ENCODE measurements at places on chromosomes 1 and 21.

DNA sequence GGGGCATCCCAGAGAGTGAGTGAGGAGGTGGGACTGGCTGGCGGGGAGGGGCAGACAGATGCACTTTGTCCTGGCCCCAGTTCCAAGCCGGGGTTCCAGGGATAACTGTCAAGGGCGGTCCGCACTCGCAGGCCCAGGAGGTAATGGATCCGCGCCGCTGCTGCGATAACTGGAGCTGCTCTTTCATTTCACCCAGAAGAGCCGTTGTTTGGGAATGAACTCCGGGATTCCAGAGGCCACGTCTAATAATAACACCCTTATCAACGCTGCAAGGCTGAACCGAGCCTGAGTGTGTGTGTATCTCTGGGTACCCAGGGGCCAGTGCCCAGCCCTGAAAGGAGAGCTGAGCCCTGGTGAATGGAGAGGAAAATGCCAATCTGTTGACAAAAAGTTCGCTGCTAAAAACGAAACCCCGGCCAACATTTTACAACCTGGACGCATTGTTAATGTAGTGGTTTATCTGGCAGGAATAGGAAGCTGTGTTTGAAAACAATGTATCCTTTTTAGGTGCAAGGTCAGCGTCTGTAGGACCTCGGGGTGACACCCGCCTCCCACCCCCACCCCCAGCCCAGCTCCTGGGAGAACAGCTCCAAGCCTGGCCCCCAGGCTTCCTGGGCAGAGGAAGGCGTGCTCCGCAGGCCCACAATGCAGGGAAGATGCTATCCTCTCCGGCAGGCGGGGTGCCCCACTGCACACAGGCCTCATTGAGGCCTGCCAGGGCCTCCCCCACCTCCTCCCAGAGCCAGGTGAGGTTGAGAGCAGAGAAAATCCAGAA, 119.7 kb downstream of the PROX1 start:
- DNase-seq, result peak; percentile 26

GRCh38 chr1:90731382-90732050, 14.4 kb upstream of the BARHL2 start:
- no peak for DNase-seq

DNA sequence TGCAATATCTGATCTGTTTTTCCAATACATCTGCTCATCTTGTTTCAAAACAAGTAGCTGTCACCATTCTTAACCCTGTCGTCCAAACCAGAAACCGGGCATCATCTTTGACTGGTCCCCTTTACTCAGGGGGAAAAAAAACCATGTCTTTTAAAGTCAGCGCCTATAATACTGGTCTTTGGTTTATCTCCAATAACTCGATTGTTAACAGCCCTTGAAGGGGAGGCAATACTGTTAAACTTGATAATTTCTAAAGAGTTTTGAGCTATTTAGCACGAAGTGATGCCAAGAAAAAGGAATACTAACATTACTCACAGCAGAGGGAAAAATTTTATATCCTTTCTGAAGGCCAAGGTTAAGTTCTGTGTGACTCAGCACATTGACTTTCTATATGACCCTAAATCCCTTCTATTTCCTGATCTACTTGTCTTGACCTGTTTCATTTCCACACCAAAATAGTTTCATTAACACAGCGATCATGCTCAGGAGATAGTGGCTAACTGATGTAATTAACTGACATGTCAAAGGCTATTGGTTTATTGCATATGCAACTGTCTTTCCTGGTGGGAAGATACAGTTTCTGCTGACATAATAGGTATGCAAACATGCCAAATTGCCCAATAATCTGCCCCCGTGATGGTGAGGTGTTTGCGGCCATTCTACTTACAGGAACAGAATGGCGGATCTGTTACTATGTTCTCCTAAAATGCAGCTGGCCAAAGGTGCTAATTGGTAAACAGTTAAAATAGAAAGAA, 59.1 kb downstream of the NFIA start:
- peak; percentile 76 for DNase-seq

DNA sequence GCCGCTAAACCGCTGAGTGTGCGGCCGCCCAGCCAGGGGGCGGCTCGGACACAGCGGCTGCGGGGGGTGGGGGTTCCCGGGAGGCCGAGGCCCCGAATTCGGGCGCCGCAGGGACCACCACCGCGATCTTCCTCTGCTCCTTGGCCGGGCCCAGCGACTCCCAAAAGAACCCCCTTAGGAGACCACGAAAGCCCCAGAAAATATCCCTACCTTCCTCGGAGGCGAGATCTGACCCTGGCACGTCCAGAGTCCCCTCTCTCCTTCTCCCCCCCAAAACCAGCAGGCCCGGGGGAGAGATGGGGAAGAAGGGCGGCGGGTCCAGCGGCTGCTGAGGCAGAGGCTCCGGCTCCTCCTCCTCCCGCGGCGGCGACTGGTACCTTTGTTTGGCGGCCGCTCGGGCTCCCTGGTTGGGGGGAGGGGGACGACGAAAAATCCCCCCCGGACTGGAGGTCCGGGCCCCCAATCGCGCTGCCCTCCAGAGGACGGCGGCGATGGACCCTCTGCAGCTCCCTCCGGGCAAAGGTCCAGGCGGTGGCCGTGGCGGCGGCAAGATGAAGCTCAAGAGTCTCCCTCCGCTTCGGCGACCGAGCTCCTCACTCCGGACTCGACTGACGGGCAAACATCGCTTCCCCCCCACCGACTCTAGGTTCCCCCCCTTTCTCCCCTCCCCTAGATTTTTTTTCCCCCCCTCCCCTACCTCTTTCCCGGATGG, at the start of gene ARID4B:
Gene ARID4B (minus strand): TSS at position 621 of the 712 bp plus-strand sequence. CDS start 1,260 bp downstream, outside the sequence.
- no peak for DNase-seq

- peak; percentile 30 for DNase-seq
Observed at GRCh38 chr1:66938613-66939012, 13.8 kb downstream of the MIER1 start.

DNA sequence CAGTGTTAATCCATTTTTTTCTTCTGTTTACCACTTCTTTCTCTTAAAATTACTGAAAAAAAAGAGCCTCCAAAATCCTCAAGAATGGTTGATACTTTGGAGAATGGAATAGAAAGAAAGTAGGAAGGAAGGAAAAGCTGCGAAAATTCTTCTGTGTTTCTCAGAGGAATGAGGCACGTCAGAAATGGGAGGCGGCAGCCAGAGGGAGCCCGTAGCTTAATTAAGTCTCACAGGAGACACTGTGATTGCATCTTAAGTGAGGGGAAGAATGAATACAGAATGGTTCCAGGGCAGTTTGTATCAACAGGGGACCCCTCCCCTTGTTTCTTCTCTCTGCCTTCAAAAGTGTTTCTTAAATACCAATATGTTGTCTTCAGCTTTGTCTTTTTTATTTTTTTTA, 1099.5 kb downstream of the PLA2G4A start:
- DNase-seq, result peak; percentile 76
